Left lung (tissue), 14 donors: ENCODE measurements at places on chromosomes 11 and 22. TPM values are rescaled to one million over a fixed set of nuclear protein-coding genes. Genes with fewer than 3 reads are reported as not detected.

DNA sequence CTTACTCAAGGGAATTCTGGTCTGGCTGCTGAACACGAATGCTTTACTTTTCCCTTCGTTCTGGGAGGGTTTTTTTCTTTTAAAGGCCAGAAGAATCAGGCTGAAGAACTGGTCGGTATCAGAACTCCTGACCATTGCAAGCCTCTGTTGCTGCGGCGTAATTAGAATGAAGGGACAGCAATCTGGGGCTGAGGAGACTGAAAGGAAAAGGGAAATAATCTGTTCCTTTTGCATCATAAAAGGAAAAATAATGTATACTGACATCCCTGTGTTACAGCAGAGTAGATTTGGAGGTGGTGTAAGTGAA, 670 bp downstream of the SC5D start:
- peaks cover 4% of the 10 kb centered on the region for H3K36me3 ChIP-seq
- H3K27ac ChIP-seq: peak overlapping the region; percentile 89
- no peaks in the 10 kb centered on the region for H3K27me3 ChIP-seq
- peak overlapping the region; percentile 72 for H3K4me3 ChIP-seq
- no peak for DNase-seq
- H3K4me1 ChIP-seq: no peaks in the 10 kb centered on the region

DNA sequence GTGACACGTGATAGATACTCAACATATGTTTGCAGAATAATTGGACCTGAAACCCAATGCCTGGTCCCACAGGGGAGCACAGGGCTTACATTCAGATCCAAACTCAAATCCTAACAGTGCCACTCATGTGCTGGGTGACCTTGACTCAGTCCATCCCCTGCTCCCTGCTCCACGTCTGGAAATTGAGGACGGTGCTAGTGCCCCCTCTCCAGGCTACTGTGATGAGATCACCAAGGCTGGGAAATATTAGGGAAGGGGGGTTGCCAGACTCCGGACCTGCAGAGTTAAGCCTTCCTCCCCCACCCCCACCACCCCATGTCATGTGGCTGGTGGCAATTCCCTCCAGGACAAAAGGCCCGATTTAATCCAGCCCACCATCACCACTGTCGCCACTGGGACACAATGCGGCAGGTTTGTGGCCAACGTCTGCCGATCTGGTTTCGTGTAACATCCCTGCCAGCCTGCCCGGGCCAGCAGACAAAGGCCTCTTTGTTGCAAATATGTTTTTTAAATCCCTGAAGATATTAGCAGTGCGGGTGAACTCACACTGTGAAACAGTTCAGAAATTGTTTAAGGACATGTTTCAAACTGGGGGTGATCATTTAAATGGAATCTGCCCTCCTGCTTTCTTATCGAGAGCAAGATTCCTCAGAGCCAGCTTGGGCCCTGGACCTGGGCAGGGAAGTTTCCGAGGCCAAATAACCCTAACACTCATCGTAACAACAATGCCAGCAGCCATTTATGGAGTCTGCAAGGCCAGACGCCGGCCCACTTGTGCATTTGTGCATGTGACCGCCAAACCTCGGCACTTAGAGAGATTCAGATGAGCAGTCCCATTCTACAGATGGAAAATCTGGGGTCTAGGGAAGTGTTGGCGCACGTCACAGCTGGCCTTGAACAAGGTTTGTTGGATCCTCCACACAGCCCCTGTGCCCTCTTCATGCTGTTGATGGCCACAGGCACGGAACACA, 19.6 kb upstream of the MN1 start:
- H3K27ac ChIP-seq: no peak overlapping the region
- no peaks in the 10 kb centered on the region for H3K27me3 ChIP-seq
- H3K36me3 ChIP-seq: no peaks in the 10 kb centered on the region
- H3K4me3 ChIP-seq: no peak overlapping the region
- no peak for DNase-seq

DNA sequence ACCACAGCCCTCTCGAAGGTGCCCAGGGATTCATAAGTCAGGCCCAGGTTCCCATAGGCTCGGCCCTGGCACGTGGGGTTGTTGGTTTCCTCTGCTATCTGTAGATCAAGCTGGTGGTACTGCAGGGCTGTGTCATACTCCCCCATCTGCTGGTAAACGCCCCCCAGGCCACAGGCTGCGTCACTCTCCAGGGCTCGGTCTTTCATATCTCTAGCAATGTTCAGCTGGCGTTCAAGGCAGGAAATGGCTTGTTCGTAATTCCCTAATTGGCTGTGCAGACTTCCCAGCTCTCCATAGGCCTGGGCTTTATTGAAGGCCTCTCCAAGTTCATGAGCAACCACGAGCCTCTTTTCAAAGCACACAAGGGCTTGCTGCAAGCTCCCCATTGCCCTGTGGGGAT, 186.4 kb upstream of the PITPNB start:
- H3K27ac ChIP-seq: no peak overlapping the region
- no peak overlapping the region for H3K4me3 ChIP-seq
- H3K36me3 ChIP-seq: no peaks in the 10 kb centered on the region
- no peaks in the 10 kb centered on the region for H3K27me3 ChIP-seq
- peaks cover 9% of the 10 kb centered on the region for H3K4me1 ChIP-seq

DNA sequence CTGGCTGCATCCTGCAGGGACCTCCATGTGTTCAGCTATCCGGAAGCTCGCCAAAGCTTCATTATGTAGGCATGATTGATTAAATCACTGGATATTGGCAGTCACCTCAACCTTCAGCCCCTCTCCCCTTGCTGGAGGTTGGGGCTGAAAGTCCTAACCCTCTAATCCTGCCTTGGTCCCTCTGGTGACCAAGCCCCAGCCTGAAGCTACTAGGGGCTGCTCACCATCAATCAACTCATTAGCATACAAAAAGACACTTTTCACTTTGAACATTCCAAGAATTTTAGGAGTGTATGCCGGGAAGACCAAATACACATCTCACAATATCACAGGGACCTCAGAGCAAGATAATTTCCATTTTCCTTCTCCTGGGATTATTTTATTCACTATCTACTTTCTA, 38.8 kb upstream of the TPBGL start:
- H3K4me3 ChIP-seq: no peak overlapping the region
- peaks cover 49% of the 10 kb centered on the region for H3K36me3 ChIP-seq
- no peak for DNase-seq
- H3K4me1 ChIP-seq: no peaks in the 10 kb centered on the region
- H3K27me3 ChIP-seq: no peaks in the 10 kb centered on the region
- no peak overlapping the region for H3K27ac ChIP-seq

GRCh38 chr11:958101-958500, 32.4 kb downstream of the AP2A2 start:
- no peak overlapping the region for H3K4me3 ChIP-seq
- no peak overlapping the region for H3K27ac ChIP-seq

LRP5 gene
- 71.9 TPM for polyA plus RNA-seq

GUCY1A2 gene
- polyA plus RNA-seq: 24.8 TPM

DDIAS gene
- polyA plus RNA-seq: 5.8 TPM

CCDC116 gene
- 0.61 TPM for polyA plus RNA-seq
